Urinary bladder (tissue), 4 donors: ENCODE measurements at places on chromosomes 12 and 14. TPM values are rescaled to one million over a fixed set of nuclear protein-coding genes. Genes with fewer than 3 reads are reported as not detected.

Gene CLECL1
- not detected for total RNA-seq

Gene SERPINA12
- total RNA-seq, result not detected

Gene PLEKHG7
- 0.37 TPM for total RNA-seq

Gene DCN
- total RNA-seq, result 3,503 TPM

Gene SIVA1
- 39.9 TPM for total RNA-seq

Gene RTL1
- total RNA-seq, result 0.37 TPM

Gene ANO2
- total RNA-seq, result 8.8 TPM

Gene CLMN
- total RNA-seq, result 11.1 TPM

Gene DNAH10
- total RNA-seq, result 0.90 TPM

Gene CCDC91
- 53.5 TPM for total RNA-seq

Gene OASL
- 0.85 TPM for total RNA-seq

Gene MIP
- total RNA-seq, result not detected

Gene TESPA1
- total RNA-seq, result 1.6 TPM

Gene LMNTD1
- 2.3 TPM for total RNA-seq

Gene CCDC175
- total RNA-seq, result 0.74 TPM

Gene CD9
- 215 TPM for total RNA-seq

Gene IRAK4
- 33.1 TPM for total RNA-seq

Gene MYF5
- 5.4 TPM for total RNA-seq

Gene KRT77
- not detected for total RNA-seq

Gene SYNE2
- 102 TPM for total RNA-seq
